ENCODE measurements at places on chromosomes 7 and 10.

- DNase-seq = no peak
Measured at GRCh38 chr7:7902845-7903244, 65.8 kb upstream of the GLCCI1 start.

DNA sequence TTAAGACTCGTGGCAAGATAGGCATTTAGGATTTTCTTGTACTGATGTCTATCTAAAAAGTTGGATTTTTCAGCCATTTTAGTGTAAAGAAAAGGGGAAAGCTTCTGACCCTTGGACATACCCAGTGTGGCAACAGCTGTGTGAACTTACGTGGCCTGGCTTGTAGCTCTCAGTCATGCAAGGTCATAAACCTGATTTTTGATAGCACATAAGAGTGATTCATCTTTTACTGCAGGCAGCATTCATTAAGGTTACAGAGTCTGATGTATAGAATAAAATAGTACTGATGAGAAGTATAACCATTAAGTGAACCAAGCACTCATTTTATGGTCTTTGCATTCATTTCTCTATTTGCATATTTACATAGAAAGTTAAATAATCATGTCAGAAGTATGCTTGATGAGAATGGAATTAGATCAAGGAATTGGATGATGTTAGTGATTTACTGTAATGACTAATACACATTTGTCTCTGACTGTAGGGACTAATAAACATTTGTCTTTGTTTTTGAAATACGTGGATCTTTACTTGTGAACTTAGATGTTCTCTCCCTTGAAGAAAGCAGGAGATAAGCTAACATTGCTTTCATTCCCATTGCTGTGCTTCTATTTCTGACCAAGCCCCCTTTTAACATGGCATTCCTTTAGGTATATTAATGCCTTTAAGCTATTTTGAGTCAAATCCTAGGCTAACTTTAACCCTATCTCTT lies 88.2 kb downstream of the GSDME start:
- DNase-seq = no peak

- DNase-seq = no peak
Measured at GRCh38 chr10:133249094-133249780, 11.6 kb downstream of the VENTX start.

- DNase-seq = no peak
Measured at GRCh38 chr10:44636625-44637024, 251.7 kb upstream of the CXCL12 start.

DNA sequence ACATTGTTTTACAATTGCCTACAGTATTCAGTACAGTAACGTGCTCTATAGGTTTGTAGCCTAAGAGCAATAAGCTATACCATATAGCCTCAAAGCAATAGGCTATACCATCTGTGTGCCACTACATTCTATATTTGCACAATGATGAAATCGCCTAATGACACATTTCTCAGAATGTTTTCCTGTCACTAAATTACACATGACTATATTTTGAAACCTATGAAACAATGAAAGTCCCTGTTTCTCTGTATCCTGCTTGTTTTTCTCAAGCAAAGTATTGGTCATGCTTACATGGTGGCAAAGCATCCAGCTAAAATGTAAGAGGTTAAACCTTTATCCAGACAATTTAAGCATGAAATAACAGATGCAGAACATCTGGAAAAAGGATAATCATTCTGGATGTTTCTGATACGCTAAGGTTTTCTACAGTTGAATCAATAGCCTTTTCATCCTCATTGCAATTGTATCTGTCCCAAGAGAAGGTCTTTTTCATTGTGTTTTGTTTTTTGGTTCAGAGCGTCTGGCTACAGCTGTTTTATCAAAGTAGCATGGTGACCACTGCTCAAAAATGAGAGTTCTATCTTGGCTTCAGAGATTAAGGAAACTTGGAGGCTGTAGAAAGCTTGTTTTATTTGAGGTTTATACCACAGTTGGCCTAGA lies 81.7 kb downstream of the CSTF2T start:
- no peak for DNase-seq
